Mesenchymal stem cell (in vitro differentiated cells and primary cell): ENCODE measurements at places on chromosomes 1 and 21.

GRCh38 chr21:34617753-34618339 lies 2.9 kb upstream of the RCAN1 start:
- DNase-seq = no peak

DNA sequence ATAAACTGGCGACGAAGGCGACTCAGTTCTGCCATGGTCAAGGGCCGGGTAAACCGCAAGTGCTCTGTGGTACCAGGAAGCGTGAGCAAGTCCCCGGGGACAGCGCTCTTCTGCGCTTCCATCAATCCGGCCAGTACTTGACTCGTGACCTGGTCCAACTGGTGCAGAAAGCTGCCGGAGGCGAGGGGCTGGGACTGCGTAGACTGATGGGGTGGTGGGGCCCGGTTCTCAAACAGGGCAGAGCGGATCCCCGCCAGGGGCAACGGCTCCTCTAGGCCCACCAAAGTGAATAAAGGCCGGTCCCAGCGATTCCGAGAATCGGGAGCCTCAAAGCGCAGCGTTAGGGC lies 852 bp downstream of the KTI12 start:
- DNase-seq = peak; percentile 92

- DNase-seq = no peak
Measured at GRCh38 chr21:44702973-44703730, 6.2 kb downstream of the KRTAP10-12 start.

DNA sequence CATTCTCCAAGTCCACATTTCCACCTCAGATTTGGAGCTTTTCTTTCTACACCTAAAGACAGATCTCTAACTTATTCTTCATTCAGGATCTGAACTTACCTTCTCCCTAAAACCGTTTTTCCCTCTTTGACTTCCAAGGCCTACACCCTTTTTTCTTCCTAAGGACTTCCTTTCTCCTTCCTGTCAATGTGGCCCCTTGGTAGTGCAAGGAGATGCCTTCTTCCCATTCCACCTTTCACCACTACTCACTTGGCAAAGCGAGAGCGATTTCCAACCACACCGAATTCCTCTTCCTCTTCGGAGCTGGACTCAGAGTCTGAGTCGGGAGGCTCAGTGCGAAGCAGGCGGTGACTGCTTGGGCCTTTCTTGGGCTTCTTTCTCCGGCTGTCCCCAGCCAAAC lies 1.3 kb downstream of the EFCAB14 start:
- DNase-seq = peak; percentile 3

DNA sequence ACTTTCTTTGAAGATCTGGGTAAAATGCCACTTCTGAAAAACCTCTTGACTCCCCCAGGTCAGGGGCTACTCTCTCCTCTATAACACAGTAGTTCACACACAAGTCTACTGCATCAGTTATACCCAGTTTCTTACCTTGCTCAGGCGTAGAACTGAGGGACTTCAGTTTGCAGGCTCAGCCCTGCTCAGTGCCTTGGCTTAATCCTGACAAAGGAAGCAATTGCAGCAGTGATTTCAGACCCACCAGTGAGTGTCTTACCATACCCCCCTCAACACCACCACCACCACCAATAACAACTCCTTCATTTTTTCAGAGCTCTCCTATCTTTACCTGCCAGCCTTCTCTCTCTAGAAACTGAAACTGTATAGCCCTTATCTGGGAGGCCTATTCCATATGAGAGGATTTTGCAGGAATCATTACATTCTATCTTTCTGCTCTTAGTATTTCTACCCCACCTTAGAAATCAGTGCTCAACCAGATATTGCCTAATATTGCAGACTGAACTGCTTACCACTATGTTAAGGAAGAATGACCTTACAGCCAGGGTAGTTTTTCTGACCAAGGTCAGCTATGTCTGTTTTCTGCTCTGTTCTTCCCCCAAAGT lies 105.5 kb upstream of the S1PR1 start:
- no peak for DNase-seq

- no peak for DNase-seq
Measured at GRCh38 chr1:206953126-206953525, 6.9 kb upstream of the PIGR start.

- DNase-seq = no peak
Measured at GRCh38 chr1:99292886-99293285, 28.6 kb downstream of the PLPPR4 start.

DNA sequence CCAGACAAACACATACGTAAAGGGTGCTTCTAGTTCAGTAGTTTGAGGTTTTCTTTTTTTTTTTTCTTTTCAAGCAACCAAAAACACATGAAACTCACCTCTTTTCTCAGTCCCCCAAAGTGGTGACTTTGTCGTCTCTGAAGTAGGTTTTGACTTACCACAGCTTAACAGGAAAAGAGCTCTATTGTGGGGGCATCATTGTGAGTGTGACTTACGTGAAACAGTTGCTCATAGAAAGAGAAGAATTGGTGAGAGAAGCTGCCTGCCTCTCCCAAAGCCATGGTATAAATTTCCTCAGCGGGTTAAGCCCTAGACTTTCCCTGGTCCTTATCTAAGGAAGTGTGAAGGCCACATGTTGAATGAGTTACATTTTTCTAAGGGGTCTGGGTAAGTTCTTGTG lies 11.9 kb downstream of the FASLG start:
- no peak for DNase-seq

GRCh38 chr1:116666187-116667077 lies 1.1 kb downstream of the IGSF3 start:
- DNase-seq = peak; percentile 11

DNA sequence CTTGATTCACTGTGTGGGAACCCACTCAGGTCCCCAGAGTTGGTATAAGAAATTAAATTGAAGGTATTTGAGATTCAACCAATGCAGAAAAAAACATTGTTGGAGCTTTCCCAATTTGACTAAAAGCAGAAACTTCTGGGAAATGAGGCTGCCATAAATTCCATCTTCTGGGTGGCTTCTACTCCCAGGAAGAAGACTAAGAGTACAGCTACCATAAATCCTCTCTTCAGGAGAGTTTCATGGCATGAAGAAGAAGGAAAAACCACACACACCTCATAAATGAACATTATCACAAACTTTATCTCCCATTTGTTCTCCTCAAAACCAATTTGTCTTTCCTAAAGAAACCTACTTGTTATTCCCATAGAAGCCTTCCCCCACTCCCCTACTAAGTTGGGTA lies 283.9 kb downstream of the DPYD start:
- no peak for DNase-seq

- no peak for DNase-seq
Measured at GRCh38 chr1:145991735-145992412, 4.5 kb downstream of the TXNIP start.

- no peak for DNase-seq
Measured at GRCh38 chr1:86965827-86966182, 51.4 kb downstream of the HS2ST1 start.

GRCh38 chr1:220755309-220755708 lies 7.2 kb downstream of the MTARC2 start:
- DNase-seq = no peak

- no peak for DNase-seq
Measured at GRCh38 chr1:20110679-20111078, 8.7 kb downstream of the PLA2G2D start.

GRCh38 chr1:118151312-118151937 lies 33.6 kb downstream of the SPAG17 start:
- peak; percentile 51 for DNase-seq

- DNase-seq = no peak
Measured at GRCh38 chr1:68770817-68771216, 273.9 kb upstream of the DEPDC1 start.

GRCh38 chr1:218339267-218339831 lies 5.8 kb upstream of the TGFB2 start:
- peak; percentile 53 for DNase-seq

DNA sequence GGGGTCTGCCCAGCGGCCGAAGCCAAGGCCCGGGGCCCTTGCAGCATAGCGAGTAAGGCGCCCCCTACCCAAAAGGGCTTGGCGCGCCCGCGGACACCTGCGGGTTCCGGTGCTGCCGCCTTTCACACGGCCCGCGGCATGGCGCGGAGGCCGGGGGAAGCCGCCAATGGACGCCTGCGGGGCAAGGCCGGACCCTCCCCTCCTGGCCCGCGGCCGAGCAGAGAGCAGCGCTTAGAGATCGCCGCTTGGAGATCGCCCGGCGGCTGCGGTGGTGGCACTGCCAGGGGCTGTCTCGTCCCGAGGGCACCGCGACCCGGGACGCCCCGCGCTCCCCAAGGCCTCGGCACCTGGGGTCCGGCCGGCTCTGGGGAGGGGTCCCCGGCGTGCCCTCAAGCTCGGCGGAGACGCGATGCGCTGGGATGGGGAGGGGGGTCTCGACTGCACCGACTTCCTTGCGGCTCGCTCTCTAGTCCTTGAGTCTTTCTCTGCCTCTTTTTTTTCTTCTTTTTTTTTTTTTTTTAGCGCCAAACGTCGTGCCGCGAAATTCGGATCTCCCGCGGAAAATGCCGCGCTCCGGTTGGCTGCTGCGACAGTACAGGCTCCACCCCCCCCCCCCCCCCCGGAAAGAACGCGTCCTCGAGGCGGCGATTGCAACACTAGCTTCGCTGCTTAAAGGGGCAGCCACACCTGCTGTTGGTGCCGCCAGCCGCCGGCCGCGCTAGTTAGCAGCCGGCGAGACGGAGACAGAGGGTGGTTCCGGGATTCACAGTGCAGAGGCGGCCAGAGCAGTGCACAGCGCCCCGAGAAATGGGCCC lies at the start of gene E2F2:
Gene E2F2 (minus strand): TSS at position 487 of the 815 bp plus-strand sequence. CDS start 440 bp downstream, at position 47.
- peak; percentile 87 for DNase-seq

- no peak for DNase-seq
Measured at GRCh38 chr1:147089457-147089856, 82.8 kb downstream of the PRKAB2 start.

GRCh38 chr1:48229317-48229716 lies 6.8 kb downstream of the SLC5A9 start:
- no peak for DNase-seq

- no peak for DNase-seq
Measured at GRCh38 chr1:51172811-51173210, 63.3 kb upstream of the RNF11 start.

- DNase-seq = no peak
Measured at GRCh38 chr1:244941121-244941520, 76.8 kb upstream of the HNRNPU start.

DNA sequence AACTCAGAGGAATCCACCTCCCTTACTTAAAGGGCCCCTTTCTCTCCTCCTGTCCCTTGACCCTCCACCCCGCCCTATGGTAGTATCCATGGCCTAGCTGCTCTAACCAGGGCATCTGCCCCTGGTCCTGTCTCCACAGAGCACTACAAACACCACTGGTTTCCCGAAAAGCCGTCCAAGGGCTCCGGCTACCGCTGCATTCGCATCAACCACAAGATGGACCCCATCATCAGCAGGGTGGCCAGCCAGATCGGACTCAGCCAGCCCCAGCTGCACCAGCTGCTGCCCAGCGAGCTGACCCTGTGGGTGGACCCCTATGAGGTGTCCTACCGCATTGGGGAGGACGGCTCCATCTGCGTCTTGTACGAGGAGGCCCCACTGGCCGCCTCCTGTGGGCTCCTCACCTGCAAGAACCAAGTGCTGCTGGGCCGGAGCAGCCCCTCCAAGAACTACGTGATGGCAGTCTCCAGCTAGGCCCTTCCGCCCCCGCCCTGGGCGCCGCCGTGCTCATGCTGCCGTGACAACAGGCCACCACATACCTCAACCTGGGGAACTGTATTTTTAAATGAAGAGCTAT lies 1.7 kb downstream of the BTG2 start:
- DNase-seq = no peak

GRCh38 chr1:39003281-39003680 lies 12.2 kb downstream of the AKIRIN1 start:
- no peak for DNase-seq

DNA sequence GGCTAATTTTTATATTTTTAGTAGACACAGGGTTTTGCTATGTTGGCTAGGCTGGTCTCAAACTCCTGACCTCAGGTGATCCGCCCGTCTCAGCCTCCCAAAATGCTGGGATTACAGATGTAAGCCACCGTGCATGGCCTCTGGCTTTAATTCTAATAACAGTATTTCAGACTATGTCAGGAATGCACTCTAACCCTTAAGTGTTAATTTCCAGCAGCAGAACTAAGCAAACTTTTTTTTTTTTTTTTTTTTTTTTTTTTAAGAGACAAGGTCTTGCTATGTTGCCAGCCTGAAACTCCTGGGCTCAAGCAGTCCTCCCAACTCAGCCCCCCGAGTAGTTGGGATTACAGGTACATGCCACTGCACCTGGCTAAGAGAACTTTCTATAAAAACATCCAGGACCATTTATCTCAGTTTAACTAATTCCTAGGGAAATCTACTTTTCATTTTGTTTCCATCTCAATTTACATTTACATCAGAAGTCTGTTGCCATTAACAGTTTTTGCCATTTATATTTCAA lies 6.5 kb downstream of the DCAF8 start:
- no peak for DNase-seq

- DNase-seq = no peak
Measured at GRCh38 chr1:19757641-19758040, 42.1 kb downstream of the TMCO4 start.

- DNase-seq = no peak
Measured at GRCh38 chr1:33610864-33611455, 138.5 kb downstream of the ZSCAN20 start.

- DNase-seq = no peak
Measured at GRCh38 chr1:230901671-230902070, 33.4 kb upstream of the C1orf198 start.

- DNase-seq = no peak
Measured at GRCh38 chr1:66168467-66168887, 365.5 kb upstream of the SGIP1 start.

- no peak for DNase-seq
Measured at GRCh38 chr1:160179336-160179735, 11.0 kb upstream of the CASQ1 start.

- DNase-seq = peak; percentile 74
Measured at GRCh38 chr1:65429806-65430205, 9.3 kb downstream of the LEPR start.

GRCh38 chr1:20740781-20741180 lies 8.3 kb upstream of the SH2D5 start:
- no peak for DNase-seq

DNA sequence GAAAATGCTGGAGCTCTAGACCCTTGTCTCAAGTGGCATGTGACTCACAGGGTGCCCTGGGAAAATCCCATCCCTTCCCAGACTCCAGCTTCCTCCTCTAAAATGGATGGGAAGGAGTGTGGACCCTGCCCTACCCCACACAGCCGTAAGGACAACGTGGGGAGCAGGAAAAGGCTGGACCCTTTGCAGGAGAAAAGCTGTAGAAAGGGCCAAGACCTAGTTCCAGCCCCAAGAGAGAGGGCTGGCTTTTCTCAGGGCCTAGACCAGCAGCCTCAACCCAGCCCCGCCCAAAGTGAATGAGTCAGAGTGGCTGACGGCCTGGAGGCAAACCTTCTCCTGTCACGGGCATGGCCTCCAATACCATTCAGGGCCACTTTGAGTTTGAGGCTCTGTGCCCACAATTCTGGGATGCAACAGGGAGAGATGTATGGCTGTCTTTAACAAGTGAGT lies 1.1 kb downstream of the LAMB3 start:
- peak; percentile 95 for DNase-seq

GRCh38 chr1:12060500-12060899 lies 2.6 kb upstream of the TNFRSF8 start:
- no peak for DNase-seq

GRCh38 chr1:66402194-66402593 lies 131.8 kb upstream of the SGIP1 start:
- peak; percentile 51 for DNase-seq
